ENCODE measurements at places on chromosomes 2 and 18.

- DNase-seq = no peak
Observed at GRCh38 chr2:144030791-144031190, 489.1 kb downstream of the ZEB2 start.

DNA sequence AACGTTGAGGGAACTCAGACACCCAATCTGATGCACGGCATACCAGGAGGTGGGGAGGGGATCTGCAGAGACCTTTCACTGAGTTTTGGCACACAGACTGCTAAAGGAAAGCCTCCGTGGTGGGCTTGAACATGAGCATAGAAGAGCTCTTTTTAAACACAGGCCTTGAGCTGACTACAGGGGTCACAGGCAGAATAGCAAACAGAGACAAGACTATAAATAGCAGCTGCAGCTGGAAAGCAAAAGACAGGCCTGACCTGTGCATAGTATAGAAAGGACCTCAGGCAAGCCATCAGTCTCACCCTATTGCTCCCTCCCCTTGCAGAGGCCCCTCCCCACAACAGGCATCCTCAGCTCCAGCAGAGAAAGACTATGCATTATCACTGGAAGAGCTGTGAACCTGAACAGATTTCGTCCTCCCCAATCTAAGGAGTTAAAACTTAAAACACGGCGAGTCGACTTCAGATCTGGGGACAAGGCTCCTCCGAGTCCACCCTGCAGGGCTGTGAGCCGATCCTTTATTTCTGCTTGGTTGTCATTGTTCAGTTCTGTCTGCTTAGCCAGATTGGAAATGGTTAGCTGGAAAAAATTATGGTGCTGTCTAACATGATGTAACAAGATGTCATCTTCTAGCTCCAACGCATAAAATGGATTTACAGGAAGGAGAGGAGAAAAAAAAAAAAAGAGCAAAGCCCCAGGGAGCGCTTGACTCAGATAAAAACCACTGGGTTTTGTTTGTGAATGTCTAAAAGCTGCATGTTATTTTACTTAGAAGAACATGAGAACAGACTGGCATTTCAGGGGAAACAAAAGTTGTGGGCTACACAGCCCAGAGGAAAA, 25.2 kb upstream of the LCLAT1 start:
- no peak for DNase-seq

DNA sequence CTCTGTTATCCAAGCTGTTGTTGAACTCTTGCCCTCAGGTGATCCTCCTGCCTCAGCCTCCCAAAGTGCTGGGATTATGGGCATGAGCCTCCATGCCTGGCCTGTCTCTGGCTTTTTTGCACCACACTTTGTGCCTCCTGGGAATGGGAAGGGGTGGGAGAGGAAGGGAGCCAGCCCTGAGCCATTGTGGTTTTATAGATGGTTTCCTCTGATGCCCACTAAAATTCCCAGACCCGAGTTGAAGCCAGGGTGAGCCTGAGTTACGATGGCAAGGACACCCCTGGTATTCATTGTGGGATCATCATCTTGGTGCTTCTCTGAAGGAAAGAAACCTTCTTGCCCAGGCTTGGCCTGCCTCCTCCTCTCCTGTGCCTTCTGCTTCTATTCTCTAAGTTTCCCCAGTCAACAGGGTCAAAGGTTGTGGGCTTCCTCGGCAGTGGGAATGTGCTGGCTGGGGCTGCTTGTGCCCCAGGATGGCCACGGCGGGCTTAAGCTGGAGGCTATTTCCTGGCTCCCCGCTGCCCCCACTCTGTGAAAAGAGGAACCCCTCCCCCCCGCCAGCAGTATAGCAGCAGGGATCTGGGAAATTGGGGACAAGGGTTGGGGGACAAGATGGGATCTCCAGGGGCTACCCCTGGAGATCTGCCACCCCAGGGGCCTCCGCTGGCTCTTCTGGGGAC, 106.2 kb downstream of the STPG4 start:
- DNase-seq = no peak

GRCh38 chr18:71485611-71486010, 1058.5 kb downstream of the CBLN2 start:
- no peak for DNase-seq

GRCh38 chr18:41532344-41533086, 422.5 kb upstream of the PIK3C3 start:
- no peak for DNase-seq

- DNase-seq = no peak
Observed at GRCh38 chr2:133157141-133157540, 411.1 kb downstream of the NCKAP5 start.

DNA sequence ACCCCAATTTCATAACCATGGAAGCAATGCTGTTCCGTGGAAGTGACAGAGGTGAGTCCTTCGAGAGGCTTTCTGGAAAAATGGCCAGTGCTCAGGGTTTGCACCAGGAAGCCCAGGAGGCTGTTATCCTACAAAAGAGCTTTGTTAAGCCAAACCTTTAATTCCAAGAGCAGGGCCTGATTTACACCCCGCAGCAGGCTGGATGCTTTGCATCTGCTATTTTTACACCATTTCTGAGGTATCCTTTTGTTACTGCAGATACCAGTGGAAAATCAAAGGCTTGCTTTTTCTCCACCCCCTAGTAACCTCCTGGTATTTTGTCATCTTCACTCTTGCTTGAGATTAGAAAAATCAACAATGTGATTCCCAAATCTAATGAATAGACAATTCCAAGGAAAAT, 380.6 kb downstream of the SOX11 start:
- DNase-seq = no peak

GRCh38 chr2:1744446-1745170, at the start of gene PXDN:
PXDN (minus strand) TSS chr2:1744515; CDS start chr2:1744455, 60 bp downstream.
- no peak for DNase-seq

DNA sequence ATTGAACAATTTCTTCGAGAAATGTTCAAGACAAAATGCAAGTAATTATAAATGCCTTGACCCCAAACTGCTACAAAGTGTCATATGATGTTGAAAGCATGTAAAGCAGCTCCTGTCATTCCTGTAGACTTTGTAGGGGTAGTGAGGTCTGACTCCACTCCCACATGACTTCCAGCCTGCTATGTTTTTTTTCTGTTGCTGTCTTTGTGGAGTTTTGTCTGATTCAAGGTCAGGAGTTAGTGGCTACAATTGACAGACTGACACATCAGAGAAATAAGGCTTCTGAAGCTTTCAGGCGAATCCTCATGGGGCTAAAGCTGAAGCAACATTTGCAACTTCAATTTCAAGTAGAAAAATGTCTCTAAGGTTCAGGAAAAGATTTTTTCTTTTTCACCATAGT, 63.9 kb upstream of the CCDC195 start:
- no peak for DNase-seq

DNA sequence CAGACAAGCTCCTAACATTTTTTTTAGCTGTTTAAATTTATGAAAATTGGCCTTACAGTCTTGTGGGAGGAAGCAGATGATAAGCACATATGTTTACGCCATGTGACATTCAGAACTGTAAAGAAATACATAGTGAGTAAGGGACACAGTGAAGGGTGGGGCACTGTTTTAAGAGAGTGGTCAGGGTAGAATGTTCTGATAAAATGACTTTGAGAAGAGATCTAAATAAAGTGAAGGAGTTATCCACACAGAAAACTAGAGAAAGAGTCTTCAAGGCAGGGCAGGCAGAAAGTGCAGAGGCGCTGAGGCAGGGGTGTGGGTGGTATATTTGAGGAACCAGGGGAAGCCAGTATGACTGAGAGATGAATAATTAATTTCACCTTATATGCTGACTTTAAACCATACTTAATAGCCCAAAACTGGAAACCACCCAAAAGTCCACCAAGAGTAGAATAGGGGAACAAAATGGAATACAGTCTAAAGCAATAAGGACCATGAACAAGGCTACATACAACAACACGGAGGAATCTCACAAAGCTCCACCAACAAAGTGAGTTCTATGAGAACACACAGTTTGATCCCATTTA, 8.6 kb downstream of the MREG start:
- DNase-seq = no peak

DNA sequence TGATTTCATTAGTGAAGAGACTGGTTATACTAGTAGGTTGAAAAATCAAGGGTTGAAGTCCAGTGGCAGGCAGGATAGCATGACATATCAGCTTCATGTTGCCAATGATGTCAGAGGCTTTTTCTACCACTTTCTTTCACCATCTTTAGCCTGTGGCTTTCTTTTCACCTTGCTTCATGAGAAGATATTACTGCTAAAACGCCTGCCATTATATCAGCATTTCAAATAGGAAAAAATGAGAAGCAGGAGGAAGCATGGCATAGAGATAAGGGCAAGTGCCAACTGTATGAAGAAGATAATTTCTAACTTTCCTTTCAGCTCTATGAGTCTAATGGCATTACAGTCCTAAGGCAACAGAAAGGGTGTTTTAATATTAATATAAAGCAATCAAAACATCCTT, 270.2 kb upstream of the SYT4 start:
- no peak for DNase-seq

DNA sequence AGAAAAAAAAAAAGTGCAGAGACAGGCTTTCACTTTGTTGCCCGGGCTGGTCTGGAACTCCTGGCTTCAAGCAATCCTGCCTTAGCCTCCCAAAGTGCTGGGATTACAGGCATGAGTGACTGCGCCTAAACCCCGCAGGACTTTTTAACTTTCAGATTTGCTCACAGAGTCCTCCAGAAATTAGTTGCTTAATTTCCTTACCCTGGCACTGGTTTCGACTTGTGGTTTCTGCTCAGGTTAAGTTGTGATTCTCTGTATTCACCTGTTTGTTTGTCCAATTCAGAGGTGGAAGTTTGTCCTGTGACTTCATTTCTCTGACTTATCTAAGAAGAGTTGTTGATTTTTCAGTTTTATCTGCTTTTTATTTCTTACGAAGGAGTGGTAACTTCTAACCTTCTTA, 238.1 kb downstream of the TMEM182 start:
- no peak for DNase-seq

DNA sequence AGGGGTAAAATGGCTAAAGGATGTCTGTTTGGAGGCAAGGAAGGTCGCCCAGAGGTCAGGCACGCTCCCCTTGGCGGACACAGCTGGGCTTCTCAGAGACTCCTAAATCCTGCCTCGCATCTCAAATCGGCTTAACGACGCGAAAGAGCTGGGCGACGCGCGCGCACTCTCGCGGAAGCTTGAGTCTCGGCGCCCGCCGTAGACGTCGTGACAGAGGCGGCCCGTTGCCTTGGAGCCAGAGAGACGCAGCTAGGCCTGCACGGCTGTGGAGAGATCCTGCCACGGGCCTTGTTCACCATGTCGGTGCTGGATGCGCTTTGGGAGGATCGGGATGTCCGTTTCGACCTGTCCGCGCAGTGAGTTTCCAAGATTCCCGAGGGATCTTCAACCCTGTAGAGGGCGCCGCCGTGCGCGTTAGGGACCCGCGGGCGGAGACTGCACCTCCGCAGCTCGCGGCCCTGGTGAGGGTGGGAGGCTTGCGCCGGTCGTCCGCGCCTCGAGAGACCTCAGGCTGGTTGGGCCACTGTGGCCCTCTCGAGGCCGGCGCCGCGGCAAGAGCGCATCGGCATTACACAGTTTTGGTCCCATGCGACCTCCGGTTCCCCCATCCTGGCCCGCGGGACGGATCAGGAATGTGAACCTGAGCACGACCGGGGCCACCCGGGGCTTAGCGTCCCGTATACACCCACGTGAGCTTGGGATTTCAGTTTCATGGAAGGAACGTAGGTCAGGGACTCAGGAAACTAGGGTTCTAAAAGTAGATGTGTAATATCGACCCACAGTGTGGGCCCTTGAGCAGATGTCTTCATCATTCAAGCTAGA, at the start of gene BBS5:
BBS5 (plus strand) TSS at position 238 of the 822 bp plus-strand sequence; CDS start at position 298, 60 bp downstream.
- peak; percentile 62 for DNase-seq

DNA sequence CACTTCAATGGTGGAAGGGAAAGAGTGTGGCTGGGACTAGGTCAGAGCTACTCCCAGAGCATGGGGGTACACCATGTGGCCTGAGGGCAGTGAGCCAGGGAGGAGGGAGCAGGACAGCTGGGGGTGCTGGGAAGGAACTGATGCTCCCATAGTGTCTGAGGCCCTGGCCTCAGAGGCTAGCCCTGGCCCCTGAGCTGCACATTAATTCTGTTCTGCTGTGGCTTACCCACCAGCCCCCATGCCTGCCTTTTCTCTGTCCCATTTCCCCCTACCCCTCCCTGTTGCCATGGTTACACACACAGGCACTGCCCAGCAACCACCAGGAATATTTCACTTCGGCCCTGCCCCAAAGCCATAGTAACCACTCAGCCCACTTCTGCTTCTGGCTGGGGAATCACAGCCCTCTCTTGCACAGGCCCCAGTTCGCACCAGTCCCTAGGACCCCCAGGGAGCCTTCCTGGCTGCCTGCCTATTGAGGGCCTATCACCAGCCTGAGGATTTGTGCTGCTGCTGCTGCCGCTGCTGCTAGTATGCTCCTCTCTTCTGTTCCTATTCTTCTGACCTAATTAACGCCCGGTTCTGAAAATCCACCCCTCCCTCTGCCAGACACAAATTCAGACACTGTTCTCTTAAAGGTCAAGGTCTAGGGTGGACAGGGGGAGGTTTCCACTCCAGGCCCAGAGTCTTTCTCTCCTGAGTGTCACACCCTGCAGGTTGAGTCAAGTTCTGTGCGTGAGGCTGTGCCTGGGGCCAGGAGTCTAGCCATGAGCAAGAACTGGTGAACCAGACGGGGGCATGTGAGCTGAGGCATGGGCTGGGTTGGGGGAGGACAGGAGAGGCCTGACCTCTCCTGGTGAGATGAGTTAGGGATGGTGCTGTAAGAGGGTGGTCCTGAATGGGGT, 87.1 kb upstream of the MCFD2 start:
- DNase-seq = no peak

- DNase-seq = no peak
Observed at GRCh38 chr2:38509314-38509946, 93.3 kb downstream of the HNRNPLL start.

DNA sequence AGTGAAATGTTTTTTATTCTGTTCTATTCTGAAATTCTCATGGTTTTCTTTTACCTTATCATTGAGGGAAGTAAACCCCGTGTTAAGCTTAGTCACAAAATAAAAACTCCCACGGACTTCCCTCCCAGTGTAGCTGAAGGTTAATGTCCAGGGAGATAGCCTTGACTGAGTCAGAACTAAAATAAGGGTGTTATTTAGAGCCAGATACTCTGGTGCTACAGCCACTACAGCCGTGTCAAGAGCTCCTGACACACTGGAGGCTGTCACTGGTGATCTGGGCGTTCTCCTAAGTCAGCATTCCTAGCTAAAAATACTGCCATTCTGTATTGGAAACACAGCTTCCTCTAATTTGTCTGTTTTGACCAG, 82.0 kb upstream of the RANBP2 start:
- DNase-seq = no peak

GRCh38 chr2:88095022-88095421, 27.4 kb downstream of the SMYD1 start:
- no peak for DNase-seq
